ENCODE measurements at places on chromosomes 1 and 21. TPM values are rescaled to one million over a fixed set of nuclear protein-coding genes. Genes with fewer than 3 reads are reported as not detected.

DNA sequence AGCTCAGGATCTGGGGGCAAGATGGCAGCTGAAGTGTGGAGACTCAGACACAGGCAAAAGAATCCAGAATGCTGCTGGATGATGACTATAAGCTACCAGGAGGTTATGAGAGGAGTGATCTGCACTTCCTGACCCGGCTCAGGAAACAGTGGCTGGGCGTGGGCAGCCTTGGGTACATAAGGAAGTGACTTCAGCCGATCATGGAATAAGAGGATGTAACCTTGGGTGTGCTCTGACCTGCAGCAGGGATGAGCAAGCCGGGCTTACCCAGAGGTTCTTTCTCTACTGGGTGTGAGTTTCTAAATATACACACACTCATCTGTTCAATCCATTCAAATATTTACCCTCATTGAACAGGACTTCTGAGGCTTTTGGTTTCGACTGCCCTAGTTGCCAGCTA lies 62.7 kb downstream of the CD34 start:
- DNase-seq = no peak
- H3K36me3 ChIP-seq = no peaks in the 10 kb centered on the region
- peaks cover 91% of the 10 kb centered on the region for H3K4me1 ChIP-seq
- no peaks in the 10 kb centered on the region for H3K27me3 ChIP-seq

The SELE gene
- 11.5 TPM for total RNA-seq

The TSPAN2 gene
- total RNA-seq = 10.6 TPM

The RNU1-2 gene
- total RNA-seq = 19,908 TPM

- H3K4me1 ChIP-seq = no peaks in the 10 kb centered on the region
- H3K27ac ChIP-seq = no peak overlapping the region
- H3K27me3 ChIP-seq = no peaks in the 10 kb centered on the region
- H3K4me3 ChIP-seq = no peak overlapping the region
- H3K36me3 ChIP-seq = no peaks in the 10 kb centered on the region
Measured at GRCh38 chr1:100735244-100735643, 15.7 kb downstream of the VCAM1 start.

DNA sequence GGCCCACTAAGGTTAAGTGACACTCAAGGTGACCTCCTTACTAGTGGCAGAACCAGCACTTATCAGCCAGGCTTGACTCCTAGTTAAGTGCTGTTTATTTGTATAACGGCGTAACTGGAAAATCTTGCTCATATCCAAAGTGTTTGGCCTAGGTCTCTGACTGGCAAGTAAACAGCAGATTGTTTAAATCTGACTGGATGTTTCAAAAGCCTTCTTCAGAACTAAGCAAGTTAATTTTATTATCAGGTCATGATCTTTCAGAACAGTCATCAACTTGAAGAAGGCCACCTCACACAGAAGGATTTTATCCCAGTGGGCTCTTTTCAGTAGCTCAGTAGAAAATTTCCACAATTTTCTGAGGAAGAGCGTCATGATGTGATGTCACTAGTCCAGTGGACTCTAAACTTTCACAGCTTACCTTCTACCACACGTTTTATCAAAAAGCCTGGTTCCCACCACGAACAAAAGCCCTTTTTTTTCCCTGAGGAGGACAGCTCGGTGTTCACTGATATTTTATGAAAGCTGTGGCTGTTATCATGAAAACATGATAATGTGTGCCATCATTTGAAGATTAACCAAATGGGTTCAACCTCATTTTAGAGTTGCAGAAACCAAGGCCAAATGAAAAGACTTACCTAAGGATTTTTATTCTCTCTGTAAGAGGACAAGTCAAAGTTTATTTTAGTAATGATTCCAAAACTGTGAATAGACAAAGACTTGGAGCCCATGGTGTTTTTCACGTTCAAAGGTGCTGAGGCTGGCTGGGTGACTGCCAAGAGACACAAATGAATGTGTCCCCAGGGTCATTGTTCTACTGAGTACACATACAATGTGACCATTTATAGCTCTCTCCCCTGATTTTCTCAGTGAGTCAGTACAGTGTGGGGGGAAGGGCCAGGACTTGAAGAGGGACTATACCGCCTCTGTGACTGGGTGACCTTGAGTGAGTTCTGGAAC lies 9.1 kb downstream of the SGIP1 start:
- H3K4me1 ChIP-seq = no peaks in the 10 kb centered on the region
- H3K27ac ChIP-seq = peak overlapping the region; percentile 69
- no peak overlapping the region for H3K4me3 ChIP-seq
- DNase-seq = no peak
- no peaks in the 10 kb centered on the region for H3K27me3 ChIP-seq
- no peaks in the 10 kb centered on the region for H3K36me3 ChIP-seq

DNA sequence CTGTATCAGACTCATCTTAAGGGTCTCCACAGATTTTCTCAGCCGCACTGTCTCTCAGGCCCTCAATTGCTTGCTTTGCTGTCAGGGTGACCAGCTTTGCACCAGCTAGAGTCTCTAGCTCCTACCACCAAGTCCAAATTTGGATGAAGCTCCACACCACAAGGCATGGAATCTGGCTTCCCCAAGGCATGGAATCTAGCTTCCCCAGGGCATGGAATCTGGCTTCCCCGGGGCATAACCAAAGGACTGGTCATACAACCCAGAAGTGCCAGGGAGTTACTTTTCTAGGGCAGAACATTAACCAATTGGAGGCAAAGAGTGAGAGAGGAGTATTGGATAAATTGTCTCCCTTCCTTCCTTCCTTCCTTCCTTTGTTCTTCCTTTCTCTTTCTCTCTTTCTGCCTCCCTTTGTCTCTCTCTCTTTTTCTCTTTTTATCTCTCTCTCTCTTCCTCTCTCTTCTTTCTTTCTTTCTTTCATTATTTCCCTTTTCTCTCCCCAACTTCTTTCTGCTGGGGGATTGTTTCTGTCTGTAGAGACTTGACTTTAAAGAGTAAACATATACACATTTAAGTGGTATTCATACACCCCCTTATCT lies 76.9 kb upstream of the HAO2 start:
- no peaks in the 10 kb centered on the region for H3K4me1 ChIP-seq
- no peak overlapping the region for H3K27ac ChIP-seq
- no peak for DNase-seq

DNA sequence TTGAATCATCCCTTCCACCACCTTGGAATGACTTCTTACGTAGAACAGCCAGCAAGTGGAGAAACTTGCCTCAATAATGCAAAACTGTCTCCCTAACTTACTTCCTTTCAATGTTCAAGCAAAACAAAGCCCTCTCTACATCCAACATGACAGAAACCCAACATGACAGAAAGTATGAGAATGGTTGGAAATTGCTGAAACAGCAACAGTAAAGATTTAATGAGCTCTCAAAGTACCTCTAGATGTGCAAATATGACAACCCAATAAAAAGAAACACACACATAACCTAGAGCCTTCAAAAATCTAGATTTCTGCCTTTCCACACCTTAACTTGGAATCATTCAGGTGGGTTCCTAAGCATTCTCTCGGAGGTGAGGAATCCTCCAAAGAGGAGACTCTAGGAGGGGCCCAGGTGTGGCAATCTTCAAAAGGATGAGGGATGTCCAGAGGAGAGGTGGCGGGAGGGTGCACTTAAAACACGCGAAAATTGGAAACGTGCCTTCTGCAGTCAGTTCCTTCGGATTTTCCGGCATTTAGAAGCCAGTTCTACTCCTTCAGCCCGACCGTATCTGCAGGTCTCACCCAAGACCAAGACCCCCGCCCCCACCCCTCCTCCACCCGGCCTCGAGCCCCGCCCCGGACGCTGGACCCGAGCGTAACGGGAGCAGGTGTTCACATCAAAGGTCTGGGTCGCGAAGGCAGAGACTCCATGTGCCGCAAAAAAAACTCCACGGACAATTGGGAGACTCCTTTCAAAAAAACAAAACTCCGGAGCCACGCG lies 996 bp upstream of the MGST3 start:
- no peaks in the 10 kb centered on the region for H3K36me3 ChIP-seq
- DNase-seq = no peak
- no peaks in the 10 kb centered on the region for H3K27me3 ChIP-seq
- H3K4me1 ChIP-seq = peaks cover 29% of the 10 kb centered on the region
- peak overlapping the region; percentile 78 for H3K4me3 ChIP-seq
- H3K27ac ChIP-seq = peak overlapping the region; percentile 93

DNA sequence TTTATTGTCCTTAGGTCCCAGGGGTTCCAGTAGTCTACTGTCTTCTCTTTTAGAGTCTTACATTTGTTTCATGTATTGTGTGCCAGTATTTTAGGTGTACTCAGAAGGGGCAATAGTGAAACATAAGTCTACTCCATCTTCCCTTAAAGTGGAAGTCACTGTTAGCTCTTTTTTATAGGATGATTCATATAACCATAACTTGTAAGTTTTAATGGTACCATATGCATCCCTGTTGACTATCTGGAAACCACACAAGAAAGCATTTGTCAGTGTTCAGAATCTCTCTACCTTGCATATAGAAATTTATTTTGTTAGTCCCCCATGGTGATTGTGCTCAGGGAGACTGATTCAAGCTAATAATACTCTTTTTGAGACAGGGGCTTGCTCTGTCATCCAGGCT lies 149.9 kb downstream of the HS2ST1 start:
- peaks cover 3% of the 10 kb centered on the region for H3K4me1 ChIP-seq
- H3K4me3 ChIP-seq = no peak overlapping the region
- DNase-seq = no peak
- no peak overlapping the region for H3K27ac ChIP-seq
- no peaks in the 10 kb centered on the region for H3K36me3 ChIP-seq

The IFI44 gene
- total RNA-seq = 17.7 TPM

The RSPH1 gene
- not detected for total RNA-seq

GRCh38 chr1:207039380-207040180 lies 7.0 kb upstream of the C1orf116 start:
- H3K4me1 ChIP-seq = peaks cover 6% of the 10 kb centered on the region
- H3K4me3 ChIP-seq = no peak overlapping the region
- H3K27ac ChIP-seq = no peak overlapping the region
- H3K27me3 ChIP-seq = no peaks in the 10 kb centered on the region
- DNase-seq = no peak
- no peaks in the 10 kb centered on the region for H3K36me3 ChIP-seq

- DNase-seq = no peak
- no peaks in the 10 kb centered on the region for H3K36me3 ChIP-seq
- no peaks in the 10 kb centered on the region for H3K27me3 ChIP-seq
- peak overlapping the region; percentile 27 for H3K27ac ChIP-seq
- peaks cover 20% of the 10 kb centered on the region for H3K4me1 ChIP-seq
Measured at GRCh38 chr1:29243871-29244200, 7.5 kb downstream of the PTPRU start.

- H3K27me3 ChIP-seq = no peaks in the 10 kb centered on the region
- no peak overlapping the region for H3K27ac ChIP-seq
- H3K4me1 ChIP-seq = no peaks in the 10 kb centered on the region
- H3K36me3 ChIP-seq = no peaks in the 10 kb centered on the region
- H3K4me3 ChIP-seq = no peak overlapping the region
Measured at GRCh38 chr1:75992312-75992711, 60.1 kb upstream of the ASB17 start.

The AMPD1 gene
- not detected for total RNA-seq

- no peak for DNase-seq
- no peaks in the 10 kb centered on the region for H3K4me1 ChIP-seq
- no peak overlapping the region for H3K27ac ChIP-seq
- H3K4me3 ChIP-seq = no peak overlapping the region
Measured at GRCh38 chr1:53871773-53872484, 17.7 kb downstream of the YIPF1 start.

Data from vagina (tissue), 2 donors.